ENCODE measurements at places on chromosomes 6 and 20.

DNA sequence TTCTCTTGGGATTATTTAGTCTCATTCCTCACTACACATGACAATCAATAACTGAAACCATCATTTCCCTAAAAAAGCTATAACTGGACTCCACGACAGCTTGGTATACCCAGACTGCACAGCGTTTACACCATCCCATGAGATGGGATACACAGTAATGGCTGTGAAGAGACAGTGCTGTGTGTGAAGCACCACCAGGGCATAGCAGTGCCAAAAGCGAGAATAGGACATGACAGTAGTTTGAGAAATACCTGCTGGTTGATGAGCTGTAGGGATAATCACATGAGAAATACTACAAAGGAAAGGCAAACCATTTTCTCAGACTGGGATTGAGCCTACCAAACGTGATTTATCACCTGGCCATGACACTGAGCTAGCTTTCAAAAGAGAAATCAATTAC lies 22.4 kb upstream of the LYRM2 start:
- H3K4me3 ChIP-seq: no peak overlapping the region
- no peaks in the 10 kb centered on the region for H3K27me3 ChIP-seq
- H3K36me3 ChIP-seq: peaks cover 27% of the 10 kb centered on the region
- no peaks in the 10 kb centered on the region for H3K4me1 ChIP-seq
- H3K27ac ChIP-seq: no peak overlapping the region

DNA sequence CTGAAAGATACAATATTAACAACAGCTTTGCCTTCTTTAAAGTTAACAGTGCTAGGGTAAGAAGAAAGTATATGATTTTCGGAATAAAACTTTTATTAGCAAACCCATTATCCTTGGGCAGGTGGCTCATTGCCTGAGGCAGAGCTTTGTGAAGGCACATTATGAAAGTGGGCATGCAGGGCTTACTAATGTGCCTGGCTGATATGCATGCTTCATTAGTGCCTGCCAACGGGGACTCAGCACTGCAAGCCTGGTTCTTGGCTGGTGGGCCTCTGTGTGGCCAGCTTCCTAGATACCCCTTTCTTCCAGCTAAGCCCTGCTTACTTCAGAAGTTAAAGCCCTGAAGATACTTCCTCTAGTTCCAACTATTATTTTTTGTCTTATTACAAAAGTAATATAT lies 481.6 kb downstream of the ADGRB3 start:
- no peaks in the 10 kb centered on the region for H3K4me1 ChIP-seq
- DNase-seq: no peak

- H3K36me3 ChIP-seq: no peaks in the 10 kb centered on the region
- DNase-seq: no peak
- H3K4me3 ChIP-seq: no peak overlapping the region
- H3K27ac ChIP-seq: no peak overlapping the region
Measured at GRCh38 chr20:5002077-5002413, 735 bp upstream of the SLC23A2 start.

DNA sequence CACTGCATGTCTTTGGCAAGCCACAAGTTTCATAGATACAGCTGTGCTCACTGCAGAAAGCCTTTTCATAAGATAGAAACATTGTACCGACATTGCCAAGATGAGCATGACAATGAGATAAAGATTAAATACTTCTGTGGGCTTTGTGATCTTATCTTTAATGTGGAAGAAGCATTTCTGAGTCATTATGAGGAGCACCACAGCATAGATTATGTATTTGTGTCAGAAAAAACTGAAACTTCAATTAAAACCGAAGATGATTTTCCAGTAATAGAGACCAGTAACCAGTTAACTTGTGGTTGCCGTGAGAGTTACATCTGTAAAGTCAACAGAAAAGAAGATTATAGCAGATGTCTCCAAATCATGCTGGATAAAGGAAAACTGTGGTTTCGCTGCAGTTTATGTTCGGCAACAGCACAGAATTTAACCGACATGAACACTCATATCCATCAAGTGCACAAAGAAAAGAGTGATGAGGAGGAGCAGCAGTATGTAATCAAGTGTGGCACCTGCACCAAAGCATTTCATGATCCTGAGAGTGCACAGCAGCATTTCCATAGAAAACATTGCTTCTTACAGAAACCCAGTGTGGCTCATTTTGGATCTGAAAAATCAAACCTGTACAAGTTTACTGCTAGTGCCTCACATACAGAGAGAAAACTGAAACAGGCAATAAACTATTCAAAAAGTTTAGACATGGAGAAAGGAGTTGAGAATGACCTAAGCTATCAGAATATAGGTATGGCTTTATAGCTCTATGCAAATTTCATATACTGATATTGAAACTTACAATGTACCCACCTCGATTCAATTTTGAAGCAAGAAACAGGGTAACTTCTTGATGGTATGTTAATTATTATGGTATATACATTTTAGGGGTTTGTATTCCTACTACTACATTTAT lies 23.9 kb upstream of the BAG2 start:
- H3K4me3 ChIP-seq: no peak overlapping the region
- no peak overlapping the region for H3K27ac ChIP-seq
- H3K27me3 ChIP-seq: no peaks in the 10 kb centered on the region
- H3K36me3 ChIP-seq: peaks cover 8% of the 10 kb centered on the region

GRCh38 chr20:36541768-36542488 lies 609 bp downstream of the MYL9 start:
- H3K4me3 ChIP-seq: peak overlapping the region; percentile 89
- H3K36me3 ChIP-seq: peaks cover 23% of the 10 kb centered on the region
- H3K4me1 ChIP-seq: peaks cover 30% of the 10 kb centered on the region
- DNase-seq: no peak

GRCh38 chr6:37503309-37503965 lies 3.7 kb upstream of the CCDC167 start:
- no peak for DNase-seq
- H3K36me3 ChIP-seq: no peaks in the 10 kb centered on the region
- H3K27me3 ChIP-seq: no peaks in the 10 kb centered on the region
- H3K27ac ChIP-seq: no peak overlapping the region
- H3K4me3 ChIP-seq: no peak overlapping the region

DNA sequence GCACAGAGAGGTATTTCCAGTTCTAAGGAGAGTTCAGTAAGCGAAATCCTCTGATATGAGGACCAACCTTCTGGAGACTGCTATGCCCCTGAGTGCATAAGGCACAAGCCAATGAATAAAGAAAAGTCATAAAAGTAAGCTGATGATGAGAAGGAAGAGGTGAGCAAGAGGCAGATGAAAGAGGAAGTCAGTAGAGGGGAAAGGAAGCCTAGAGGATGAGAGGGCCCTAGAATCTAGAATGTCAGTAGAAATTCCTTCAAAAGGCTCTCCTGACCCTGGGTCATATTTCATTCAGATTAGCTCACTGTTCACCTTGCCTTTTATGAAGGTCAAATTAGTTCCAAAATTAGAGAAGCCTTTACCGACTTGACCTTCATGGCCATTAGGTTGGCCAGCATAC lies 209.2 kb downstream of the CD83 start:
- H3K27ac ChIP-seq: no peak overlapping the region
- H3K27me3 ChIP-seq: no peaks in the 10 kb centered on the region
- H3K4me3 ChIP-seq: no peak overlapping the region
- no peaks in the 10 kb centered on the region for H3K36me3 ChIP-seq

GRCh38 chr20:49785852-49786175 lies 26.8 kb upstream of the SLC9A8 start:
- no peak for DNase-seq
- H3K4me3 ChIP-seq: no peak overlapping the region
- no peaks in the 10 kb centered on the region for H3K27me3 ChIP-seq
- H3K36me3 ChIP-seq: no peaks in the 10 kb centered on the region
- no peak overlapping the region for H3K27ac ChIP-seq

DNA sequence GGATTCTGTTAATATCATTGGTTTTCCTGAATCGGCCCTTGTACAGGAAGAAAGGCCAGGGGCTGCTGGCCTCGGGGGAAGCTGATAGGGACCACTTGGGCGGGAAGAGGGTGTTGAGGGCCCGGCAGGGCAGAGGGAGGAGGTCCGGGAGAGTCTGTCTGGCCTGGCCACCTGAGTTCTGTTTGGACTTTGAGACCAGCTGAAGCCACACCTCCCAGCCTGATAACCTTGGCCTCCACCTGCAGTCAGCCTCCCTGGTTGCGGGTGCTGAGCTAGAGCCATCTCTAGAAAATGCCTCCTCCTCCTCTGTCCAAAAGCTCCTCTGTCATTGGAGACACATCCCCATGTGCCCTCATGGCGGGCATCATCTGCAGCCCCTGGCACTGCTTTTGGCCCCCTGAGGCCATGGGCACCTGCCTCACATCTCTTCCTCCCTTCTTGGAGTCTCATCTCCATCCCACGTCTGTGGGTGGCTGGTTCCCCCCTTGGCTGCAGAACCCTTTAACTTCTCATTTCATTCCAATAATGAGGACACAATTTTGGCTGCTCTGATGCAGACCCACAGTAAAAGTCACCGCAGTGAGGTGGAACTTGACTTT lies 16.6 kb downstream of the APCDD1L start:
- no peaks in the 10 kb centered on the region for H3K36me3 ChIP-seq
- H3K27ac ChIP-seq: no peak overlapping the region
- H3K27me3 ChIP-seq: no peaks in the 10 kb centered on the region

GRCh38 chr6:43848671-43849391 lies 78.8 kb downstream of the VEGFA start:
- DNase-seq: no peak
- peaks cover 23% of the 10 kb centered on the region for H3K4me1 ChIP-seq
- H3K4me3 ChIP-seq: no peak overlapping the region
- H3K36me3 ChIP-seq: no peaks in the 10 kb centered on the region
- H3K27me3 ChIP-seq: no peaks in the 10 kb centered on the region

DNA sequence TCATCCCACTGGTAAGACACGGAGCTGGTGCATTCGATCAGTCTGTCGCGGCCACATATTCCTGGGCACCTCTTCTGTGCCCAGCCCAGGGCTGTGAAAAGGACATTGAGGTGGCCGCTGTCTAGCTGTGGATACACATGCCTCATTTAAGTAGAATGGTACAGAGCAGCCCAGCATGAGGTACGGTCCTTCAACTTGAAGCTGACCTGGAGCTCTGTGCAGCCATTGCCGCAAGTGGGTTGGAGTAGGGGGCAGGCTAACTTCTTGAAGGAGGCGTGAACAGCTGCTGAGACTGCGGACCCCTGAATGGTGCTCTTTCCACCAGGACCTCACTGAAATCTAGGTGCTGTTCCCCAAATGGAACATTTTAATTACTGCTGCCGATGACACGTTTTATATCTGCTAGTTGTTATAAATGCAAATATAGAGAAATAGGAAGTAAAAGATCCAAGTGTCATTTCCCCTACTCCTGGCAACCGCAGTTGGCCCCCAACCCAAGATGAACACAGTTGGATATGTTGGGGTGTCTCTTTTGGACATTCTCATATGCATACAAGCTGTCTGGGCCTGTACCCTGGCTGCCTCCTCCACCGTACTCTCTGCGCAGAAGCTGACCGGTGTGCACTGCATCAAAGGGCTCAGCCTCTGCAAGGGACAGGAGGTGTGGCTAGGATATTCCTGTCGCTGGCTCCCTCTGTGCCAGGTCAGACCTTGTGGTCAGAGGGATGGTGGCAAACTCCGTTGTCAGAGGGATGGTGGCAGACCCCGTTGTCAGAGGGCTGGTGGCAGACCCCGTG lies 86.1 kb downstream of the CDC5L start:
- H3K27ac ChIP-seq: no peak overlapping the region
- peaks cover 18% of the 10 kb centered on the region for H3K4me1 ChIP-seq
- no peaks in the 10 kb centered on the region for H3K36me3 ChIP-seq
- DNase-seq: no peak
- no peak overlapping the region for H3K4me3 ChIP-seq
- no peaks in the 10 kb centered on the region for H3K27me3 ChIP-seq

All from trophoblast cell (in vitro differentiated cells and primary cell).